Head of caudate nucleus (tissue), 42 donors: ENCODE measurements at places on chromosomes 13 and 19.

- peak; percentile 86 for DNase-seq
Observed at GRCh38 chr19:45444318-45445041, 20.8 kb upstream of the ERCC1 start.

GRCh38 chr13:37360556-37360955 is 238.0 kb downstream of the POSTN start:
- DNase-seq: no peak

- no peak for DNase-seq
Observed at GRCh38 chr13:41858780-41859179, 102.1 kb downstream of the VWA8 start.

GRCh38 chr19:30718707-30719106 is 346.5 kb downstream of the ZNF536 start:
- DNase-seq: no peak

- peak; percentile 65 for DNase-seq
Observed at GRCh38 chr13:97434397-97435201, 630 bp downstream of the RAP2A start.

- DNase-seq: no peak
Observed at GRCh38 chr13:26007261-26008125, 44.3 kb downstream of the SHISA2 start.

DNA sequence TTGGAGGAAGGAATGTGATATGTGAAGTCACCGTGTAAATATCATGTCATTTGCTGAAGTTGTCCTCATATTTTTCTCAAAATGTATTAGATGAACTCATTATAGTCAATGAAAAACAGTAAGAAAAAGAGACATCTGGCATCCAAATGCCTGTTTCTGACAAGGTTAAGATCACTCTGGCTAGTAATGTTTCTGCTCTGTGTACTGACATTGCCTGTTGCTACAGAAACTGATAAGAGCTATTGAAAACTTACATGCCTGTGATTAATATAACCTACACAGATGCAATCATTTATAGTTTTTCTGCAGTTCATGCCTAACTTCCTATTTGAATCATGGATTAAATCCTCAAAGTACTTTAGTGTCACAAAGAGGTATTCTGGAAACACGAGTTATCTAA is 249.8 kb downstream of the NBEA start:
- no peak for DNase-seq

- peak; percentile 75 for DNase-seq
Observed at GRCh38 chr13:32471187-32471922, 43.4 kb upstream of the N4BP2L1 start.

DNA sequence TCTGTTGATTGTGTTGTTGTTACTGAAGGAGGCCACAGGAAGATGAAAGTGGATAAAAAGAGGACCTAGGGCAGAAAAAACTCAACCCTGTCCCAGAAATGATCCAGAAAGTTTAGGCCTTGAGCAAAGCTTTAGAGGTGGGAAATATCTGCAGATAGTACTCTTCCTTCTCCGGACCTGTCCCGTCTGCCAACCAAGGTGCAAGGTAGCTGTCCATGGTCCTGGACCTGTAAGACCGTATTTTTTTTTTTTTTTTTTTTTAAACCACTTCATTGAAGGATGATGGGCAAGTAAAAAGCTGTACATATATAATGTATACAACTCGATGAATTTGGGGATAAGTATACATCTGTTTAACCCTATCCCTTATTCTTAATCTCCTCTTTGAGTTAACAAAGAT is 225.9 kb downstream of the OLFM4 start:
- DNase-seq: no peak

DNA sequence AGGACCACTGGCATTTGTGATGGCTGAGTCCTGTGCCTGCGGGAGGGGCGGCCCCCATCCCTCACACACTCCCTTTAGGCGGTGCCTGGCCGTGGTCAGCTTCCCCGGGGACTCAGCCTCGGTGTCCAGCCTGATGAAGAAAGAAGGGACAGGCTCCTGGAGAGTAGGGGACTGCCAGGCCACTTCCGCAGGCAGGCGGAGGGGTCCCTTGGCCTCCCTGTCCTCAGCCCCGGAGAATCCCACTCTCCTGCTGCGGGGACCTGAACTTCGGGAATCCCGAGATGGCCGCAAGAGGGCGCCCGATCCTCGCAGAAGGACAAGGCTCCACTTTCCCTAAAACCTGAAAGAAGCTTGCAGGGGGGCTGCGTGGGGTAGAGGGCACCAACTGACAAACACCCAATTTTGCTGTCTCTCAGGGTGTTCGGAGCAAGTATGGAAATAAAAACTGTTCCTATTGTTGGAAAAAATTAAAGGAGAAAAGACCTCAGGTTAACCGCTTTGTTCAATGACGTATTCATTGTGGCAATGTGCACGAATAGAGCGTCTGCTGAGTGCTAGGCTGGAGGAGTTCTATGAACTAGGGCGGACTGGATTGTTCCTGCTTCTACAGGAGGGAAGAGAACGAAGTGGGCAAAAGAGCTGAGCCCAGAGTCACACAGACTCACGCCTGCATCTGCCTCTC is 297.3 kb downstream of the ZNF536 start:
- peak; percentile 72 for DNase-seq

- no peak for DNase-seq
Observed at GRCh38 chr13:47420568-47420967, 523.7 kb upstream of the HTR2A start.

GRCh38 chr13:78601124-78601873 is 2.1 kb downstream of the POU4F1 start:
- no peak for DNase-seq

DNA sequence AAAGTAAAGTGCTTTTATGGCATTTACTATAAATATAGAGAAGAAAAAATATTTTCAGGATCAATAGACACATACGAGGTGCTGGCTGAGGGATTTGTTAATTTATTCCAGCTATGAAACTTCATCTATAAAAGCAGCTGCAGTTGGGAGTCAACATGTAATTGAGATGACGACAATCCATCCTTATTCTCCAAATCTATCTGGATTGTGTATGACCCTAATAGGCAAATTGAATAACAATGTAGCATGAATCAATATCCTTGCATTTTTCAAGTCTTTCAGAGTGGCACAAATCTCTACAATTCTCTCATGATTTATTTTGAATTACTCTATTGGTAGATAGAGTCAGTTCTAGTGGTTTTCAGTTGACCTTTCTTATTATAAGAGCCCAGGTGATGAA is 1296.5 kb upstream of the SPRY2 start:
- no peak for DNase-seq
